GM12865 (cell line): ENCODE measurements at places on chromosomes 7 and 10.
A peak's percentile ranks its signal among the peaks of the same experiment; 100 is the strongest.

- DNase-seq = peak; percentile 54
These were observed 25.9 kb downstream of the DNAJB12 start for GRCh38 chr10:72328829-72329204.

DNA sequence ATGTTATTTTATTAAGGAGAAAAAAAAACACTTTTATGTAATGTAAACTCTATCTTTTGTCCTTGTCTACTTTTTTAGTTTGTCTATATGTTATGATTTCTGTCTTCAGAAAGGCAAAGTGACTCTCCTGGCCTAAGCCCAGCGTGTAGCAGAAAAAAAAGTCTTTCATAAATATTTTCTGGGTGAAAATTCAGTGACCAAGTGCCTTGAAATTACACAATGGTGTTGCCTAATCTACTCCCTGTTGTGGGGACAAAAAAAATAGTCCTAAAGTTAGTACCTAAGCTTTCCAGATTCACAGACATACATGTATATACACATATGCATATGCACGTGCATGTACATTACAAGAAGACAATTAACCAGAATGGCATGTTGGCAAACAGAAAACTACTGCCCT, 1257.8 kb upstream of the SORCS1 start:
- no peak for DNase-seq

- DNase-seq = no peak
These were observed 4.2 kb downstream of the TMEM270 start for GRCh38 chr7:73864981-73865711.

GRCh38 chr7:127678947-127679346, 27.0 kb downstream of the SND1 start:
- DNase-seq = peak; percentile 79

DNA sequence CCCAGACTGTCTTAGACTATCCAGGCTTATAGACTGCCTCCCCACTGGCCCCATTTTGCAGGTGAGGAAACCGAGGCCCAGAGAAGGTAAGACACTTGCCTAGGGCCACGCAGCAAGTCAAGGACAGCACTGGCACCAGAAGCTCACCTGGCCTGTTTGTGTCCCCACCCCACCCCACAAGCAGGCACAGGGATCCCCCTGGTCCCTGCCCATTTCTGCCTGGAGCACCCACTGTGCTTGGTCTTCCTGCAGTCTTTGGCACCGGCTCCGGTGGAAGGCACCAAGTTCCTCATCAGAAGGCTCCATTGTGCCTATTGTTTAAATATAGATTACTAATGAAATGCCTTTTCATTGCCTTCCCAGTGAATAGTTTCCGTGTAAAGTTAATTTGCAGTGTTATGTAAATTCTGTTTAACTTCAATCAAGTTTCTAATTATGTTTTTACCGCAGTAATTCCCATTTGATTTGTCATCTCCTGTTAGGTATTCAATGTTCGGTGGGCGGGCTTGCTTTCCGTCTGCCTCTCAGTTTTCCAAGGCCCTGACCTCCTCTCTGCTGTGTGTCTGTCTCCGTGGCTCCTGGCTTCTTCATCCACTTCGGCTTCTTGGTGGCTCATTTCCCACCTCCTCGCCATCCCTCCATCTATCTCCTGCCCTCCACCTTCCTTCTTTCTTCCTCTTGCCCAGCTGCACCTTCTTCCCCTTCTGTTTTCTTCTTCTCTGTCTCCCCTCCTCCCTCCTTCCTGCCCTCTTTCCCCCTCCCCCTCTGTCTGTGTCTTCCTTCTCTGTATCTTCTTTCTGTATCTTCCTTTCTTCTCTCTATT, 75.8 kb downstream of the ZMIZ1 start:
- DNase-seq = no peak

DNA sequence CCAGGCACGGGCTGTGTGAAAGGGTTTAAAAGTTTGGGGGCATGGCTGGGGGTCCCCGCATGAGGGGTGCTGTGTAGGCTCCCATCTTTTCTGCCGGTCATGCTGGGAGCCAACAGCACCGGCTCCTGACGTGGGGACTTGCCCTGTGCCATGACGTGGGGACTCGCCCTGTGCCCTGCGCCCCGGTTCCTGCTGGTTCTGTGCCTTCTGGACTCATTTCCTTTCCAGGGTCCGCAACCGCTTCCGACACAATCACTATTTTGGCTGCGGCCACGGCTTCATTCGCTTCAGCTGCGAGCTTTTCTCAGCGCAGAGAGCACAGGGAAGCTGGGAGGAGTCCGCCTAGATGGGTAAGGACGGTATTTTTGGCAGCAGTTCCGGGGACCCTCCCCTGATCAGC, 7.6 kb upstream of the GIMAP8 start:
- no peak for DNase-seq
